ENCODE measurements at places on chromosomes 12 and 14.

- DNase-seq: no peak
These were observed 90.2 kb upstream of the SLC38A2 start for GRCh38 chr12:46462641-46463355.

GRCh38 chr12:7373226-7373625 lies 69.4 kb downstream of the ACSM4 start:
- no peak for DNase-seq

DNA sequence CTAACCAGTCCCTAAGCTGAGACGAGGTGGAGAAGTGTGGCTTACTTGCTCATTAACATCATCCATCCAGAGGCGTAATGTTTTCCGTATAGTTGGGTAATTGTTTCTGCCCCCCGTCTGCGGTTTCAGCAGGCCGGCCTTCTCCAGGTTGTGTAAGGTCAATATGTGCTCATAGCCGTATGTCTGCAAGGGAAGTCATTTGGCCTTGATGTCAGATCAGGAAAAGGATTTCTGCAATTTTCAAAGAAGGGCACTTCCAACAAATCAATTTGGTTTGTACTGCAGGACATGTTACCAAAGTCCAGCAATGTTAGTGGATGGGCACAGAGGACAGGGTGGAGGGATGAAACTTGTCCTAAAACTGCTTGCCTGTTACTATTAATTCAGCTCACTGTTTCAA lies 9.9 kb upstream of the DIABLO start:
- no peak for DNase-seq

DNA sequence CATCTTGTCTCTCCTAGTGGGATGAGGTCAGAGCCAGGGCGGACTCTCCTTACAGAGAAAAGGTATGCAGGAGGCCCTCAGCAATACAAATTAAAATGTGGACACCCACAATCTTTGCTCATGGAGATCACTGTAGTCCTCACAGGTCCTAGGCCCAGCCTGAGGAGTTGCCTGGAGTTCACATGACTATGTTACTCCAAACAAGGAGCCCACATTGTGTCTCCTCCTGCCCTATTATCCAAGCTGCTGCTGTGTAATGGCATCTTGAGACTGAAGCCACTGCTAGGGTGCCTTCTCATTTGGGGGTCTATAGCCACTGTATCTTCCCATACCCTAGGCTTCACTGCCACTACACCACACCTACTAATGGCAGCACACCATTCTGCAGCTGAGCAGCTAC lies 11.0 kb downstream of the OR4K1 start:
- no peak for DNase-seq

GRCh38 chr12:4939418-4940023 lies 29.8 kb downstream of the KCNA1 start:
- no peak for DNase-seq

DNA sequence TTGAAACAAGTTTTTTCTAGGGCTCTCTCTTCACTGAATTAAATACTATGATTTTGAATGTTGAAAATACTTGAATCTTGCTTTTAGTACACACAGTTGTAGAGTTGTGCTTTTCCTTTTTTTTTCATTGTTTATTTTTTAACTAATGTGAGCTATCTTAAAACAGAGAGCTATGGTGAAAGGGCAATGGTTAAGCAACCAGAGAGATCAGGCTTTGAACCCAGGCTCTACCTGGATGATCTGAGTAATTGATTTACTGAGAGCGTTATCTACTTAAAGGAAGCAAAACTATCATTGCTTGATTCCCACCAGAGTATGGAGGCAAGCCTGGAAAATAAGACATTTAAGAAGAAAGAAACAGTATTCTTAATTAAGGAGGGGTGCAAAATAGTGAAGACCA lies 138.6 kb downstream of the DUSP6 start:
- DNase-seq: no peak

- no peak for DNase-seq
These were observed 148.2 kb downstream of the ADGRD1 start for GRCh38 chr12:131101703-131102492.

- DNase-seq: no peak
These were observed 5.1 kb upstream of the SERPINA1 start for GRCh38 chr14:94393474-94393873.

DNA sequence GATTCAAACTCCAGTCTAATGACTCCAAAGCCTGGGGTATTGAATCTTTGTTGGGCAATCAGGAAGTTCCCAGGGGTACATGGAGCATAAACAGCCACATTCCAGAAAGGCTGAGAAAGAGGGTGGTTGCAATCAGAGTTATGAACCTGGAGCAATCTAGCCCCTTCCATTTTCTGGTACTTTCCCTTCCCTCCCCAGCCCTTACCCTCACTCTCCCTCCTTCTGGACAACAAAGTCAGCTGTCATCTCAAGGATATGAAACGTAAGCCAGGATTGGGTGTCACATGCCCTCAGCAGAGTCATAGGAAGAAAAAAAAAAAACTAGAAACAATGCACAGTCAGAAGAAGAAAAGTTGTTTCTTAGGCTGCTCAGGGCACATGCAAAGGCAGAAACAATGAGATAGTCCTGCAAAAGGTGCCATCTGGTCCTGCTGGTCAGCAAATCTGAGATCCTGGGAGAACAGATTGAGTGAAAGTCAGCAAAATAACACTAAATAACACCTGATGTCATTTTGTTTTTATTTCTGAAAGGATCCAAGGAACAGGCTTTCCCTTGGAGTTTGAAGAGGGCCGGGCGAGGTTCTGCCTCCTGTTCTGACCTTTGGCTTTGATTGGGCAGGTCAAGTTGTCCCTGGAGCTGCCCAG lies 27.1 kb downstream of the TMEM229B start:
- no peak for DNase-seq

GRCh38 chr12:71233083-71233482 lies 75.3 kb upstream of the TSPAN8 start:
- DNase-seq: no peak

- DNase-seq: no peak
These were observed 42.0 kb downstream of the AREL1 start for GRCh38 chr14:74670726-74671411.

DNA sequence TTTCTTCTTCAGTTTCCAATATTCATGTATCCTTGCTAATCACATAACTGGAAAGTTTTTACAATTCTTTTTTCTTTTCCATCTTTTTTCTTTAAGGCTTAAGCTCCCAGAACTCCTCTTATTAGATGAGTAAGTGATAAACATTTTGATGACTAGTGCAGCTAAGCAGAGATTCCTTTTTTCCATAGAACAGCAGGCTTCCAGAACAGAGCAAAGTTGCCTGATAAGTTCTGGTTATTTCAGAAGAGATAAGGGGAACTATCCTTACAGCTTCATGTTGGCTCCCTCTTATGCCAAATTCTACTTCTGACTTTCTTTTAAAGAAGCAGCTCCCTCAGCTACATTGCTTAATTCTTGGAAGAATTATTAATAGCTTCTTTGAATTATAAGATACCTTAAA lies 194.7 kb upstream of the FAR2 start:
- no peak for DNase-seq

DNA sequence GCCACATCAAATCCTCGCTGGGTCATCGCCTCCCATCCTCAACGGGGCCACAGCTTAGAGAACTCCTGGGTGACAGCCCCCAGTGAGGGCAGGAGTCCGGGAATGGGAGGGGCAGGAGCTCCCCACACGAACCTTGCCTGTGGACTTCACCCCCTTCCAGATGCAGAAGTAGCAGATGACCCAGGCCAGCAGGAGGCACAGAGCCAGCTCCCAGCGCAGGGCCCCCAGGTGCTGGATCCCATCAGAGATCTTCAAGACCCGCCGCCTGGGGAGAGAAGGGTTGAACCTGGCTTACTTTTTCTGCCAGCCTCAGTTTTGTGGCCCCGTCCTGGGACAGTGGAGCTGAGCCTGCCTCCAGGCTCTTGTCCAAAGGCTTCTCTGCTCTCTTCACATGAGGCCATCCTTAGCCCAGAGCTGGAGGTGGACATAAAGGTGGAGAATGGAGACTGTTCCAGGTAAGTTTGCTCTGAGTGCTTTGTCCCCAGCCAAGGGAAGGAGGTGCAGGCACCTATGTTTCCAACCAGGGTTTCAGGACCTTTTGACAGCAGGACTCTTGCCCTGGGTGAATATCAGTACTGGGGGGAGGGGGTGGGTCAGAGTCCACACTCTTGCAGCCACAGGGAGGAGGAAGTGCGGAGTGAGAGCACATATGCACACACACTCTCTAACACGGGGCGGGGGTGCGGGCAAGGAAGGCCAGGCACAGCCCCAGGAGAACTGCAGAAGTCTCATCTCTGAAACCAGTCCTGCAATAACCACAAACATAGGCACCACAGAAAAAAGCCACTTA lies 23.3 kb upstream of the SLC6A12 start:
- DNase-seq: peak; percentile 64

DNA sequence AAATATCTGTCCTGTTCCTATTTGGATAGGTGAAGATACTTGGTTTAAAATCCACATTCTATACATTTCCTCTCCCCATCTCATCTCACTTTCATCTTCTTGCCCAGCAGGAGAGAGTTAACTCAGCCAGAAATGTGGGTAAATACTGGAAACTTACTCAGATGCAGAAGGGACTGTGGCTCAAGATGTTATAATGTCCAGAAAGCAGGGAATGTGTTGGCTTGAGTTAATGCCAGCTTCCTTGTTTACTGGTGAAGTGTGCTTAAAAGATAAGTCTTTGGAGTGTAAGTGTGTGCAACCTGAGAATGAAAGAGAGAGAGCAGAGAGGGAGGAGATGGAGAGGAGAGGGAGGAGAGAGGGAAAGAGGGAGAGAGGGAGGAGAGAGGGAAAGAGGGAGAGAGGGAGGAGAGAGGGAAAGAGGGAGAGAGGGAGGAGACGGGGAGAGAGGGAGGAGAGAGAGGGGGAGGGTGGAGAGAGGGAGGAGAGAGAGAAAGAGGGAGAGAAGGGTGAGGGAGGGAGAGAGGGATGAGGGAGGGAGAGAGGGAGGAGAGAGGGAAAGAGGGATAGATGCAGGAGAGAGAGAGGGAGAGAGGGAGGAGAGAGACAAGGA lies 22.0 kb upstream of the SNRPF start:
- no peak for DNase-seq

DNA sequence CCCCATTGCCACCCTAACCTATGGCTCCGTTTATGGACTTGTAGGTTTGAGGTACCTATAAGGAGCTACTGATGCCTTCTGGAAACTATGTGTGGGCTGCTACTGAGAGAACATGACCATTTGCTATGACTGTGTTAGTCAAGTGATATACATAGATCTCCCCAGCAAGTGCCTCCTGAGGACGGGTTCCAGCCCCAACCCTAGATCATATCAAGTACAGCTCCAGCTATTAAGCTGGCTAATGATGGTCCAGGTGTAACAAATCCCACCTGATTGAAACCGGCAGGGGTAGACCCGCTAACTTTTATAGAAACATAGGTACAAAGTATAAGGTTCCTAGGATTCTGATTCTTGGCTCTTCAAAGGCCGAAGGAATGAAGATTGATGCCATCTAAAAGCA lies 23.7 kb downstream of the NINJ2 start:
- no peak for DNase-seq

DNA sequence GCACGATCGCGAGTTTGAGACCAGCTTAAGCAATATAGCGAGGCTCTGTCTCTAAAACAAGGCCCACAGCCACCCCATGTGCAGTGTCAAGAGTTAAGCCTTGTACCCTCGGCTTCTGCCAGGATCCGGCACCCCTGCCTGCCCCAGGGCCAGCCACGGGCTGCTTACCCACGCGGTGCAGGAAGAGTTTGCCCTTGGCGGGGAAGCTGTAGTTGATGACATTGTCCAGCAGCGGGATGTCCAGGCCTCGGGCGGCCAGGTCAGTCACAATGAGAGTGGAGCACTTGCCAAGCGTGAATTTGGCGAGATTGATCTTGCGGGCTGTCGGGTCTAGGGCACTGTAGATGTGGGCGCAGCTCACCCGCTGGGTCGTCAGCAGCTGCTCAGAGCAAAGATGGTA lies 13.1 kb downstream of the DDX54 start:
- DNase-seq: no peak

- no peak for DNase-seq
These were observed 243.3 kb upstream of the KRR1 start for GRCh38 chr12:75754698-75755097.

- DNase-seq: no peak
These were observed 82.8 kb upstream of the SINHCAF start for GRCh38 chr12:31408763-31409162.

DNA sequence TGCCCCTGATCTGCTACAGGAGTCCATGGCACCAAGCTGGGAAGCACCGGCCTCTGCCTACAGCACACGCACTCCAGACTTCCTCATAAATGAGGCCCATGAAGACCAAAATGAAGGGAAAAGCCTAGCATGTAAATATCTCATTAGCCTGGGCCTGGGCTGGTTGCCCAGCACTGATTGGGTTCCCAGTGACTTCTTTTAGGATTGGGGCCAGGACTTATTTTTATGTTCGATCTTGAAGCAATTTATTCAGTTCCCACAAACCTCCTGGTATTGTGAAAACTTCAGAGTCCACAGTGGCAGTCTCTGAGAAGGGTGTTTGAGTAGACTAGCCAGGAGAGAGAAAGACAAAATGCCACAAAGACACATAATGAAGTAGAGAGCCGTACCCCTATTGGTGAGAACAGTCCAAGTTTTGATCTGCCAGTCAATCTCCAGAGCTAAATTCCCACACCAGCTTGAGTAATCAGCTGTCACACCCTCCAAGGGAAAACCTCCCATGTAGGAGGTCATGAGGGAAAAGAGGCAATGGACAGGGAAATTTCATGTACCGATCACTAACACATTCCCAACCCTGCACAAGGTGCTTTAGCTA lies 78.2 kb downstream of the PHLDA1 start:
- no peak for DNase-seq

GRCh38 chr14:71905031-71905430 lies 27.2 kb upstream of the RGS6 start:
- no peak for DNase-seq

DNA sequence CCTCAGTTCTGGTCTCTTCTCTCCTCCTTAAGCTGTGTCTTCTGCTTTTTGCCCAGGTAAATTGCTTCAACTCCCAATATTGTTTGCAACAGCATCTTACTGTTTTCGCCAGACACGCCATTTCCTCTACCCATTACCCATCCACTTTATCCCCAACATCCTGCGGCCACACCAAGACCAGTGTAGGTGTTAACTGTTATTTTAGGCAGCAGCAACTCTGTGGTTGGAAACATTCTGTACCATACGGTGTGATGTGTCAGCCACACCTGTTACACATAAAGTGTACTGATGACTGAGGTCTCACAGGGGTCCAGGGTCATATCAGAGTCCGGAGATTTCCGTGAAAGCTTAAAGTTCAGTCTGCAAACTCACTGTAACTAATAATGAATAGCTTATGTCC lies 21.8 kb upstream of the KLRD1 start:
- no peak for DNase-seq

Data from liver (tissue), 10 donors.